ENCODE measurements at places on chromosomes 3 and 15.

DNA sequence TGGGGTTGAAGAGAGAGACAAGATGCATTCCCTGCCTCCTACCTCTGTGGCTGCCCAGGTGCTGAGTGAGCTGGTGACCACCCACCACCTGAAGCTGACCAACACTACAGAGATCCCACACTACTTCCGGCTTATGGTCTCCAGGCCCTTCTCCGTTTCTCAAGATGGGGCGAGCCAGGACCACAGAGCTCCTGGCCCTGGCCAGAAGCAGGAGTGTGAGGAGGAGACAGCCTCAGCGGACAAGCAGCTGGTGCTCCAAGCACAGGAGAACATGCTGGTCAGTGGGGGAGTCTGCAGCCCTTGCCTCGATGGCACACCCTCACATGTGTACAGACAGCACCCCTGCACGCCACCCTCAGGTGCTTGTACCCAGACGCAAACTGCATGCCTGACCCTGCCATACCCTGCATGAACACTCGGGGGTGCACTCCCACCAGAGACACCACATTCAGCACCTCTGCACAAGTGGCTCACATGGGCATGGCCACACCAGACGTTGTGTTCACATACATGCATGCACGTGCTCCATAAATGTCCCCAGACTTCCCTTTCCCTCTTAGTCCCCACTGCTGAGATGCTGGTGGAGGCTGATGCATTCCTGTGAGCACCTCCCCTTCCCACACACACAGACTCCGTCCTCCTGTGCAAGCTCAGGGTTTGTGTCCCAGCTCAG lies 19.0 kb downstream of the ACAA1 start:
- peak; percentile 29 for DNase-seq

- DNase-seq, result no peak
Measured at GRCh38 chr15:47715402-47715801, 1.9 kb upstream of the SEMA6D start.

DNA sequence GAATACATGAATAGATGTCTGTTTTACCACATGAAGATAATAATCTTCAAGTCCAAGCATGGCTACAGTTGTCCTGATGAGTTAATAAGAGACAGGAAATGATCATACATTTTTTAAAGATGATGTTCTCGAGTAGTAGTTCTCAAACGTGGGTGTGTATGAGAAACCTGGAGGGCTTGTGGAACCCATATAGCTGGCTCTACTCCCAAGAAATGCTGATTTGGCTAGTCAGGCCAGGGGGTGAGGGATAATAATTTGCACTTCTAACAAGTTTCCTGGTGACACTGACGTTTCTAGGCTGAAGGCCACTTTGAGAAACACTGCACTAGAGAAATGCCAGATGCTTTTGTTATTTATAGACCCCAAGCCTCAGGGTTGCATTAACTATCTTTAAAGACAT lies 37.0 kb downstream of the ROPN1B start:
- no peak for DNase-seq

DNA sequence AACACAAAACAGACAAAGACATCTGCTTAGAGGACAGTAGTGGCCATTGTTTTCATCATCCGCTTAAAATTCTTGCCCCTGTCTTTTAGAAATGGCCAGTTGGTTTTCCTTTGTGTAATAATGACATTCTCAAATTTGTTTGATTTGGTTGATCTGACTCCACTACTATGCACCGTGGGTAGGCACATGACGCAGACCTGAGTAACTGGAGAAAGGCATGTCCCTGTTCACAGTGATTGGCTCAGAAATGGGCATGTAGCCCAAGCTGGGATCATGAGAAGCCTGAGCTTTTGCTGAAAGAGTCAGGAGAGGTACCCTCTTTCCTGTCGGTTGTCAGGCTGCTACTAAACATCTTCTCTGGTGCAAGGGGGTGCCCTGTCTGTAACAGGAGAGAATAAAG lies 36.6 kb upstream of the MAGI1 start:
- DNase-seq, result no peak

DNA sequence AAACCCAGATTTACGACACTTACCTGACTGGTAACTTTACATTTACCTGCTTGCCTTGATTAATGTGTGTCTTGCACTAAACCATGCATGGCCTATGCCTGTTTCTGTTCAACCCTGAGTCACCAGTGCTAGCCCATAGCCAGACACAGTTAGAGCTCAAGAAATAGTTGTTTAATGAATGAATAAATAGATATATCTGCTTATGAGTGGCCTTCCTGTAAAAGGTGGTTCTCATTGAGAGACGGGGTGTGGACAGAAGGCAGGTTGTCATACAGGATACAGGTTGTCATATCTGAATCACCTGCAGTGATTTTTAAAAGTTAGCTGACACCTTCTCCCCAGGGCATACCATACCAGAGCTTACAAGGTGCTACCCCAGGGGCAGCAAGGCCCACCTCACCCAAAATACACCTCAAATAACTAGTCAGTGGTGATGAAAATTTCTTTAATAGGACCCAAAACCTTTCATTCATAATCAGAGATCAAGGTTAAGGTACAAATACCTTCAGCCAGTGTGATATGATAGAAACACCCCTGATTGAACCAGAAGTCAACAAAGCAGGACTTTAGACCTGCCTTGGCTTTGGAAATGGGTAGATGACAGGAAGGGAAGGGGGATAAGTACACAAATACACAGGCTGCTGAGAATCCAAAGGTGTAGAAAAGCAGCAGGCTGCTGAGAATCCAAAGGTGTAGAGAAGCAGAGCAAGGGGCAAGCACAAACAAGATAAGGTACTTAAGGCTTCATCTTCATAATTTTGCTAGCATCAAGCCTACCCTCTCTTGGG lies 45.4 kb upstream of the TSC22D2 start:
- no peak for DNase-seq

DNA sequence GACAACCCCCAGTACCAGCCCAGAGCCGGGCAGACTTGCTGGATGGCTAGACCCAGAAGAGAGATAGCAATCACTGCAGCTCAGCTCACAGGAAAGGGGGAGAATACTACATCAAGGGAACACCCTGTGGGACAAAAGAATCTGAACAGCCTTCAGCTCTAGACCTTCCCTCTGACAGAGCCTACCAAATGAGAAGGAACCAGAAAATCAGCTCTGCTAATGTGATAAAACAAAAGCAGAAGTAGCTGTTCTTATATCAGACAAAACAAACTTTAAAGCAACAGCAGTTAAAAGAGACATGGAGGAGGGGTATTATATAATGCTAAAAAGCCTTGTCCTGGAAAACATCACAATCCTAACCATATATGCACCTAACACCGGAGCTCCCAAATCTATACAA lies 283.3 kb downstream of the KLF13 start:
- DNase-seq, result no peak

DNA sequence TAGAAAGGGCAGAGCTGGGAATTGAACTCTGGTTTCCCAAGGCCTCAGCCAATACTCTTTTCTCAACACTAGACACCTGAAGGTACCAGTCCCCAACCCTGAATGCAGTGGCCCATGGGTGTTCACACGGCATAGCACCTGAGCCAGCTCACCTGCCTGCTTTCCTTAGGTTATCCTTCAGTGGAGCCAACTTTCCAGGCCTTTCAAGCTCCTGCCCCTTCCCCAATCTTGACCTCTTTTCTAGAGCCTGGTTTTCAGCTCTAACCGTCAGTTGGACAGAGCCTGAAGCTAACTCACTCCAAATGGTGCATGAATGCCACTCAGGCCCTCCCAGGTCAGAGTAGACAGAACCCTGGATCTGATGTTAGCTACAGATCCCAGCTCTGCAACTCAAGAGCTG lies 66.1 kb upstream of the ITGA11 start:
- no peak for DNase-seq

- DNase-seq, result no peak
Measured at GRCh38 chr3:190012784-190013183, 107.9 kb downstream of the P3H2 start.

DNA sequence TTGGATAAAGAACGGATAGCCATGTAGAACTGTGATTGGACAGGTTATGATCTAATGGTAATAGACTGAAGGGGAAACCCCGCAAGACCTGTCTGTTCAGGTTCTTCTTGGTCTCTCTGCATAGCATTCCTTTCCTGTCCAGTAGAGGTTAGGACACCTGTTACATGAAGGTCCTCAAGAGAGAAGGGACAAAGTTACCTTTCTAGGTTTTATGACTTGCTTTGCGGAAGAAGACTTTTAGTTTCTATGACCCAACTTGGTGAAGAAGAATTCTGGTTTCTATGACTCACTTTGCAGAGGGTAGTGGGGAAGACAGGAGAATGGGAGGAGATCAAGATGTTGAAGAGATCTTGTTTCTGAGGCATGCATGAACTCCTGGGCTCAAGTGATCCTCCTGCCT lies 97.9 kb upstream of the C3orf80 start:
- DNase-seq, result no peak

DNA sequence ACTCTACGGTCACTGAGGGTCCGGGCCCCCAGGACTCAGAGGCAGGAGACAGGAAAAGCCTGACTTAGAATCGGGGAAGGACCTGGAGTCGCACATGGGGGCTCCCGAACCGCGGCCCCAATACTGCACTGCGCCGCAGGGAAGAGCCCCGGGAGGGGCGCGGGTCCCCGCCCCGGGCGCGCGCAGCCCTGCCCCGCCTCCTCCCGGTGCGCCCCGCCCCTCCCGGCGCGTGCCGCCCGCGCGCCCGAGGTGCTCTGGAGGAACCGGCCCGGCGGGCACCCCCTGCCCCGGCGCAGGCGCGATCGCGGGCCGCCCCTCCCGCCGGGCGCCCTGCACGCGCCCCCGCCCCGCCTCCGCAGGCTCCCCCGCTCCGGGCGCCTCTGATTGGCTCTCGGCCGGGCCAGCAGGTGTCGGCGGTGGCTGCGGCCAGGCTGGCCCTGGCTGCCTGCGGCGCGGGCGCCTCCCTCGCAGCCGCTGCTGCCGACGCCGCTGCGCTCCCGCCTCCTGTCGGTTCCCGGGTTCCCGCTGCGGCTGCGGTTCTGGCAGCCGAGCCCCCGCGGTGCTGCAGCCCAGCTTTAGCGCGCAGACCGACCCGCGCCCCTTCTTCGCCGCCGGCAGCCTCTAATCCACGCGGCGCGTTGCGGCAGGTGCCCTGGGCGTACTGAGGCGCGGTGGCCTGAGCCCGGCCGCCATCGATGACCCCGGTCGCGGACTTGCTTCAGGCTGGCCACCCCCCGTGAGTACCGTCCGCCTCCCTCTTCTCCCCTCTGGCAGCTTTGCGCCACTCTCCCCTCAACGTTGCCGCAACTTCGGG lies at the start of gene MYRIP:
Gene MYRIP, plus strand, starts transcription at position 429 of the 814 bp plus-strand sequence. CDS start 91,208 bp downstream, outside the sequence.
- no peak for DNase-seq

GRCh38 chr3:172021164-172021563 lies 18.2 kb upstream of the FNDC3B start:
- DNase-seq, result no peak

GRCh38 chr15:73818308-73818985 lies 54.9 kb upstream of the TBC1D21 start:
- no peak for DNase-seq

DNA sequence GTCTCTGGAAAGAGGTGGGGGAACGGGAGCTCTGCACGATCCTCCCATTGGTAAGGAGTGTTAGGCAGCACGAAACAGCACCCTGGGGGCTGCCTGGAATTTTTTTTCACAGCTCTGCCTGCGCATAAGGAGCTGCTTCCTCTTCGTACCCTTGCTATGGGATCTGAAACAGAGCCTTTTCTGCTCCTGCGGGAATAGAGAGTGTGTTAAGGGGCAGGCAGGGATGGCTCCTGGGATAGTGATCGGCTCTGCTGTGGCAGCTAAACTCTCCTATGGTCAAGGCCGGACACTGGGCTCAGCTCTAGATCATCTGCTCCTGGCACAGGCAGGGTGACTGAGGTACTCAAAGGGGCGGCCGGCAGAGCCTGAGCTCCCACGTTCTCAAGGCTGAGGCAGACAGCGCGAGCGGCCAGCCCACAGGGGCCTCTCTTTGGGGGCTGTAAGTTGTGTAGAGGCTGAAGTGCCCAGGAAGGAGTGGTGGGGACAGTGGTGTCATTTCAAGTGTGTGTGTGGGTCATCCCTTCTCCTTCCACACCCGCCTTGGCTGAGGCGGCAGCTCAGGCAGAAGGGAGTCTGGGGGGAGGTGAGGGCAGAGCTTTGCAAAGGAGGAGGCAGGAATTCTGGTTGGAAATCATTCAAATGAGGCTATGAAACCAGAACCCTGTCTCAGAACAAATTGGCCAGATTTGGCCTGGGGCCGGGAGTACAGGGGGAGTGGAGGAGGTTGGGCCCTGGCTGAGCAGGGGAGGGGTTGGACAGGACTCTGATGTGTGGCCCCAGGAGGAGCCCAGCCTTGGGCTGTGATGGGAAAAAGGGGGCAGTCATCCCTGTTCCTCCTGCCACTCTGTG lies 31.0 kb downstream of the EPHB3 start:
- no peak for DNase-seq

- no peak for DNase-seq
Measured at GRCh38 chr3:60801307-60801706, 449.9 kb downstream of the FHIT start.

- no peak for DNase-seq
Measured at GRCh38 chr3:16522834-16523233, 9.3 kb upstream of the RFTN1 start.

DNA sequence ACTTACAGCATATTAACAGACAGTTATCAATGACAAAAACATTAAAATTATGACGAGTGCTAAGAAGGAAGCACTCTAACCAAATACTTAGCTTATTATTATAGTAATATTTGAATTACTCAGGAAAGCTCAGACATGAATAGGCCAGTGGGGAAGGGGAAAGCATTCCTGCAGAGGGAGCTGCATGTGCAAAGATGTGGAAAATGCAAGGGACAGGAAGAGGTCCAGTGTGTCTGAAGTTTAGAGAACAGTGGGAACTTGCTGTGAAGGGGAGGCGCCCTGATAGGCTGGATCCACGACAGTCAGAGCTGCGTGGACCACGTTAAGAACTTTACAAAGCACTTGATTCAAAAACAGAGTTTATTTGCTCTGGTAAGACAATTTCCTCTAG lies 1.2 kb upstream of the SPICE1 start:
- no peak for DNase-seq

DNA sequence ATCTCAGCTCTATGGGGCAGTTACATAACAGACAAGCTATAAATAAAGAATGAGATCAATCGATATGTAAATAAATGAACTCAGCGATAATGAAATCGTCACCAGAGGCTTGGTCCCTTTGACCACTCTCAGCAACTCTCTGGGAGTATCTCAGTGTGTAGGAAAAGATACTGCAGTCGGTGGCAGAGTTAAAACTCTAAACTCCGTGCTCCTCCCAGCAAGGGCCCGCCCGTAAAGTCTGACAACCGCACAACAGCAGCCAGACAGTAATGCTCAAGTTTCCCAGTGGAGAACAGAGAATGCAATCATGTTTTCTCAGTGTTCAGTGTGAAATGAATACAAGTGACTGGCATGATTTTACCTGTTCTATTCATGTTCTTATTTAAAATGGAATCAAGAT lies 28.3 kb upstream of the IGF1R start:
- no peak for DNase-seq

DNA sequence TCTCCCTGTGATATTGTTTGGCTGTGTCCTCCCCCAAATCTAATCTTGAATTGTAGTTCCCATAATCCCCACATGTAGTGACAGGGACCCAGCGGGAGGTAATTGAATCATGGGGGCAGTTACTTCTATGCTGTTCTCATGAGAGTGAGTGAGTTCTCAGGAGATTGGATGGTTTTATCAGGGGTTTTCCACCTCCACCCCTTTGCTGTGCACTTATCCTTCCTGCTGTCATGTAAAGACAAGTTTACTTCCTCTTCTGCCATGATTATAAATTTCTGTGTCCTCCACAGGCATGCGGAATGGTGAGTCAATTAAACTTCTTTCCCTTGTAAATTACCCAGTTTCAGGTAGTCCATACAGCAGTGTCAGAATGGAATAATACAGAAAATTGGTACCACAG lies 24.7 kb downstream of the TUSC7 start:
- DNase-seq, result no peak

GRCh38 chr3:165404357-165405027 lies 208.3 kb upstream of the SLITRK3 start:
- no peak for DNase-seq

Data from T-helper 22 cell (primary cell).